ENCODE measurements at places on chromosomes 2 and 18.

DNA sequence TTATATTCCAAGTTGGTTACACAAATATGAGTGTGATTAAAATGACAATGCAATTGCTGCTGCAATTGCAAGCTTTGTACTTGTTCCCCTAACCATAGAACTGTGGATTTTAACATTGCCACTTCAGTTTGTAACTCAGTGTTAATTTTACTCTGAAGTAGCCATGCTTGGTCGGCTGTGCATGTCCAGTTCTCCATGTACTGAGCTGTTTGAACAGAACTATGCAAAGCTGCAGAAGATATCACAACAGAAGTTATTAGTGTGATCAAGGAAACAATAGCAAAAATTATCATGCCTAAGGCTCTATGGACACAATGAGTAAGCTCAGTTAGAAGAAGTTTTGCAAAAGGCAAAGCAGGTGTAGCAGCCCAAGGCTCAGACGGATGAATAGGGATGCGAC, 45.3 kb downstream of the CXCR4 start:
- DNase-seq = no peak

GRCh38 chr18:9766076-9766481, 58.0 kb downstream of the RAB31 start:
- no peak for DNase-seq

DNA sequence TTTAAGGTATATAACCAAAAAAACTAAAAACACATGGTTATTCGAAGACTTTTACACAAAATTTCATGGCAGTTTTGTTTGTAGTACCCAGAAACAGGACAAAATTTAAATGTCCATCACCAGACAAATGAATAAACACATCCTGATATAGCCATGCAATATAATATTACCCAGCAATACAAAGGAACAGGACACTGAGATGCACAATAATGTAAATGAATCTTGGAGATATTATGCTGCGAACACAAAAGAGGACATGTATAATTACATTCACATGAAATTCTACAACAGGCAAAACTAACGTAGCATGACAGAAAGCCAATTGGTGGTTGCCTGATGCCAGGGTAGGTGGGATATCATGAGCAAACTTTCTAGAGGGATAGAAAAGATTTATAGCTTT, 92.4 kb upstream of the OTX1 start:
- no peak for DNase-seq

GRCh38 chr2:10242998-10243925, 59.4 kb upstream of the HPCAL1 start:
- no peak for DNase-seq

DNA sequence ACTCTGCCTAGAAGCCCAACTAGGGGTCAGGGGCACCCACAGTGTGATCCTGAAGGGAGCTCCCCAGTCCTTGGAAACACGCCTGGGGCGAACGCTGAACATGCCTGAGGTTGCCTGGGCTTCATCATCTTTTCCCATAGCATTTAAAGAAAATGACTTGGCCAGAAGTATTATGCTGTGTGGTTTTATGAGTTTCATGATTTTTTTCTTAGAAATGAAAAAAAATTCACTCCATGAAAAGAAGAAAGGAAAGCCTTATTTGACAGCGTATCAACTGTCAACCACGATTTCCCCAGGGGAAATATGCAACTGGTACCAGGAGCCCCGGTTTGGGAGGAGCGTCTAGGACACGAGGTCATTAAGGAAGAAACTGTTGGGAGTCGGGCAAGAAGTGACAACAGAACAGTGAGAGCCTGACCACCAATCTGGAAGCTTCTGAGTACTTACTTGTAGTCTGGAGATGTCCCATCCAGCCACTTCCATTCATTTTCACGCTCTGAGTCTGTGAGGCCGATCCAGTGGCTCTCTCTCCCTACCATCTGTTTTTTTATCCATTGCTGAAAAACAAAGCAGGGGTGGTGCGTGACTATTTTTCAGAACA, 63.5 kb upstream of the THOC1 start:
- no peak for DNase-seq

GRCh38 chr2:98710734-98711133, 20.2 kb downstream of the MGAT4A start:
- no peak for DNase-seq

DNA sequence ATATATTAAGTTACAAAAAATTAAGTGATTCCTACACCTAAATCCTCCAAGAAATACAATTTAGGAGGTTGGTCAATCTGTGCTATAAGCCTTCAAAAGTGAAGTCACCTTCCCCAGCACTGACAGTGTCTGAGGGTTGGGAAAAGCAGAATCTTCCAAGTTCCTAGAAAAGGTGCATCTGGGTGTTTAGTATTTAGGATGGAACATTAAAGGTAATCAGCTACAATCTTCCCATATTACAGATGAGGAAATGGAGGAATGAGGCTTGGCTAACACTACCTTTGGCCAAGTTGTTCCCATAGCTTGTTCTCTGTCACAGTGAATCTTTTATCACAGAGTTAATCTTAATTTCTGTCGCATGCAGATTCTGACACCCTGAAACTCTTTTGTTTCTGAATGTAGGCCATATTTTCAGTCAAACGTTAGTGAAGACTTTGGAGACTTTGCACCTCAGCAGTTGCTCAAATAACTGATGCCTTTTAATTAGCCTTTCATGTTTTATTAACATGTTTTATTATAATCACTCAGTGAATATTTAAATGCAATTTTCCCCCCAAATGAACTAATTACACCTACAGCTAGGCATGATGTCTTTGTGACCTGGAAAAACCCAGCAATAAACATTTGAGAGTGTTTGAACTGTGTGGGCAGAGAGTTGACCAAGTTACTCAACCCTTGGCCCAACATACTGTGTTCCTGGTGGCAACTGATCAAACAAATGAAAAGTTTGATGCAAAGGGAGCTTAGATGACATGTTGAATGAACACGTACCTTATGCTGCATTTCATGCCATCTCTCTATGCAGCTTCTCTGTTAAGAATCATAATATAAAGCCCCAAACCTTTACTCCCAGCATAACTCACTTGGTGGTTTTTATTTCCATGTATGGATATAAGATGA, 17.6 kb downstream of the FN1 start:
- no peak for DNase-seq

- DNase-seq = no peak
Observed at GRCh38 chr18:63971320-63972001, 1.6 kb downstream of the SERPINB8 start.

DNA sequence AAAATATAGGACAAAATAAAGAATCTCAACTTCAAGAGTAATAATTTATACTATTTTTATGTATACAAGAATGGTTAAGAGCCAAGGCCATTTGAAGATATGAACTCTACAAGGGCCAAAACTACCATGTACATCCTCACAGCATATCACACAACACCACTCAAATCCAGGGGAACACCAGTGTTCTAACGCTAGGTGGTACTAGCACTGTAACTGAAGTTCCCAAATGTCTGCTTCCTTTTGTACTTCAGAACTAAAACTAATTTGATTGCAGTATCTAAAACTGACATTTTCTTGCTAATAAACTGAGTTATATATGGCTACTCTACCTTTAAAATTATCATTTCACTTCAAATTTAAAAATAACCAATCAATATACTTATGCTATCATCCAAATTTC, 47.0 kb downstream of the REV1 start:
- DNase-seq = no peak

GRCh38 chr18:32920796-32921787, 148.3 kb upstream of the KLHL14 start:
- DNase-seq = peak; percentile 92

DNA sequence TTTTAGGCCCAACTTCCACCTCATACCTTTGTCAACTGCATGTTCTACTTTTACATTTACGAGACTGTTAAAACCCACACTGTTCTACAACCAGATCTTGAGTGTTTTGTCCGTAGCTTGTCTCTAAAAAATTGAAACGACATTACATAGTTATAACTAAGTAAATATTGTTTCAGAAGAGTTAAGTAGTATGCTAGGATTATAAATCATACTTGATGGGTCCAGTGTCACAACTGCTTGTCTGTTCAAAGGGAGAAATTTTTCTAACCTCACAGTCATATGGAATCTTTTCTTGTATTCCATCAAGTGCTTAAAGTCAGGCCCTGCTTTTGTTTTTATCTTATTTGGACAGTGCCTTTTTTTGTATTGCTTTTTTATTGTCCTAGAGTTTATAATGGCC, 4.3 kb downstream of the GMCL1 start:
- no peak for DNase-seq

DNA sequence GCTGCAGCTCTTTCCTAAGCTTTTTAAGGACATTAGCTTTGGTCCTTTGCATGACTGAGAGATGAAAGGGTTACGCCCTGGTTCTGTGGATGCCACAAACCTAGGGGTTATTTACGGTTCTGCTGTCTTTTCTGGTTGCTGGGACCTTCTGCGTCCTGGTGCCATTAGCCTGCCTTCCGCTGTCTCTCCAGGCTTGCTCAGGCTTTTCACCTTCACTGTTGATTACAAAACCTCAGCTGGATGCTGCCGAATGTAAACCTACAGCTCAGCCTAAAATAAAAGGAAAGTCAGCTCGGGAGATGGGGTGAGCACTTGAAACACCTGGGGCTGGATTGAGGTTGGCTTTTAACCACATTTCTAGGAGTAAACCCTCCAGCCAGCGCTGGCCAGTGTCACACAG, 130.9 kb upstream of the ARHGAP28 start:
- no peak for DNase-seq

- DNase-seq = no peak
Observed at GRCh38 chr2:46352621-46353020, 55.4 kb downstream of the EPAS1 start.

GRCh38 chr2:147980940-147981528, 39.5 kb downstream of the ORC4 start:
- no peak for DNase-seq

GRCh38 chr18:49959176-49959575, 145.8 kb upstream of the ACAA2 start:
- no peak for DNase-seq

DNA sequence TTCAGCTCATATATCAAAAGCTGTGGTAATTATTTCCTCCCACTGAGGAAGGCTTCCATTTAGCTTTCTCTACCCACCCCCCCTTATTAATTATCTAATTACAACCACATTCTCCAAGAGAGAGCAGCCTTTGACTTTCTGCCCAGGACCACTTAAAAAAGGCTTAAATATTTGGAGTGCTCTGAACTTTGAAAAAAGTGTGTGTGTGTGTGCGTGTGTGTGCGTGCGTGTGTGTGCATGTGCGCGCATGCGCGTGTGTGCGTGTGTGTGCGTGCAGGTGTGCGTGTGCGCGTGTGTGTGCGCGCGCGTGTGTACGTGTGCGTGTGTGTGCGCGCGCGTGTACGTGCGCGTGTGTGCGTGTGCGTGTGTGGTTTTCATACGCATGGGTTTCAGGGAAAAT, 57.8 kb downstream of the TWIST2 start:
- DNase-seq = no peak

DNA sequence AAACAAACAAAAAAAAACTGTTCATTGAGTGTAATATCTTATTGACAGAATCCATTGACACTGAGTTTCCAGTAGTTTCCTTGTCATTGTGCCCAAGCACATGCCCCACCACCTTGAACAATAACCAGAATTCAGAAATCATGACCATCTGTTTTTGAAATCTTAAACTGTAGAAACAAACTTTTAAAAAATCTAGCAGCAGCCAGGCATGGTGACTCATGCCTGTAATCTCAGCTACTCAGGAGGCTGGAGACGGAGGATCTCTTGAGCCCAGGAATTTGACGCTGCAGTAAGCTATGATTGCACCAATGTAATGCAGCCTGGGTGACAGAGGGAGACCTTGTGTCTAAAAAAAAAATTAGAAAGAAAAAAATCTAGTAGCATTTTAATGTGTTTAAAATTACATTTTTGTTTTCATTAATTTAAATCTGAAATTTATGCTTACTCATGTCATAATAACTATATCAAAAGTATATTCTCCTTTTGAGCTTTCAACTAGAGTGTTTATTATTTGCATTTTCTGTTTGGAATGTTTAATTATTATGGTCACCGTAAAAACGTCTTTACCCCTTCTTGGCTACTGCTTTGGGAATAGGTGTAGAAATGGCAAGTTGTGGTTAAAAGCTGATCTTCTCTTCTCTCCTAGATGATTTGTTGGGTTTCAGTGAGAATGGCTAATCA, 25.2 kb upstream of the STON1 start:
- DNase-seq = peak; percentile 72

- DNase-seq = peak; percentile 54
Observed at GRCh38 chr18:75478996-75479880, 51.7 kb upstream of the SMIM21 start.

- no peak for DNase-seq
Observed at GRCh38 chr2:17918789-17919188, 40.3 kb downstream of the KCNS3 start.

DNA sequence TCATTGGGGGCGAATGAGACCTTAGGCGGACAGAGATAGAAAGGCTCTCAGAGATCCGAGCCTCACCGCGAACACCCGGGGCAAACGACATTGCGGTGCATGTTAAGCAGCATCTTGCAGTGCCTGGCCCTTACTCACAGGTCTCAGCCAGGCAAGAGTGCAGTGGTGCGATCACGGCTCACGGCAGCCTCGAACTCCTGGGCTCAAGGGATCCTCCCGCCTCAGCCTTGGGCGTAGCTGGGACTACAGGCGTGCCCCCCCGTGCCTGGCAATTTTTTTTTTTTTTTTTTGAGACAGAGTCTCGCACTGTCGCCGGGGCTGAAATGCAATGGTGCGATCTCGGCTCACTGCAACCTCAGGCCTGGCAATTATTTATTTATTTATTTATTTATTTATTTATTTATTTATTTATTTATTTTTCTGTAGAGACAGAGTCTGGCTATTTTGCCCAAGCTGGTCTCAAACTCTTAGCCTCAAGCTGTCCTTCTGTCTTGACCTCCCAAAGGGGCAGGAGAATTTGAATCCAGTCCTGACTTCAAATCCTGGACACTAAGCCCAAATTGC, 1.3 kb downstream of the LAMA3 start:
- DNase-seq = no peak

- no peak for DNase-seq
Observed at GRCh38 chr18:574865-575645, 5.1 kb upstream of the CETN1 start.

DNA sequence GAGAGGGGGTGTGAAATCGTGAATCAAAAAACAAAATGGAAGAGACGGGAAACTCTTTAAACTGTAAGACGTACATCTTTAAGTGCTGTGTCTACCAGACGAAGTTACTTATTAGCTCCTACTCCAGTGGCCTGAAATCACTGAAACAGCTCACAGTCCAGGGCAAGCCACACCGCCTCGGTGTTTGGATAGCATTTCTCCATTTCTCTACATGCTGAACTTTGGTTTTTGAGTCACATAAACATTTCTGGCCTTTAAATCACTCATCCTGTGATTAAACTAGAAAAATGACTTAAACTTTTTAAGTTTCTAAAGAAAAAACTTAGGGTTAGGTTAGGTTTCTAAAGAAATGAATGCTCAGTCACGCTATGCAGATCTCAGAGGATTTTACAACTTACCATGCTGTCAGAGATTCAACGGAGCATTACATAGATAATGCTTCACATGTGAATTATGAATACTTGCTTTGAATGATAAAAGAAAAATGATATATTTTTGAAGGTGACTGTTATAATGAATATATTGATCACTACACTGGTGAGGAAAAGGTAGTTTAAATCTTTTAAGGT, 138.4 kb downstream of the MBP start:
- DNase-seq = no peak

- no peak for DNase-seq
Observed at GRCh38 chr2:8644605-8645175, 37.2 kb upstream of the ID2 start.

Measured in fibroblast of the conjunctiva (primary cell).